ENCODE measurements at places on chromosomes 16 and 17. TPM values are rescaled to one million over a fixed set of nuclear protein-coding genes. Genes with fewer than 3 reads are reported as not detected.

DNA sequence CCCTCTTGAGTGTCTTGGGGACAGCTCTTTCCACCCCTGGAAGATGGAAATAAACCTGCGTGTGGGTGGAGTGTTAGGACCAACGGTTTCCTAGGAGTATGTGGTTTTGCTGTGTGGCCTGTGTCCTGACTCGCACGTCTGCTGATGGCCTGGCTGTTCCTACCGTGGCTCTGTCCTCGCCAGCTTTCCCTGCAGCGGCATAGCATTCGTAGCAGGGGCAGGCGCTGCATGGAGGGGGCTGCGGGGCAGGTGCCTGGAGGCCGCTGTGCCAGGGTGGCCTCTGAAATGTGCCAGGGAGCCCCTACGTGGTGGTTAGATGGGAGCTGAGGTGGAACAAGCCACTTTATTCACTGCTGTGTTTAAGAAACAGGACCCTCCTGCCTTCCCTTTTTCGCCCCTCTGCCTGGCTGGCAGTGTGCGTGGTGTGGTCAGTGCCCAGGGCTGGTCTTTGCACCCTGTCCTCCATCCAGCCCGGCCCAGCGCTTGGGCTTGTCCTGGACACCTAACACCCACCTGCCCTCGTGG, 10.6 kb downstream of the SLC16A3 start:
- DNase-seq = no peak

DNA sequence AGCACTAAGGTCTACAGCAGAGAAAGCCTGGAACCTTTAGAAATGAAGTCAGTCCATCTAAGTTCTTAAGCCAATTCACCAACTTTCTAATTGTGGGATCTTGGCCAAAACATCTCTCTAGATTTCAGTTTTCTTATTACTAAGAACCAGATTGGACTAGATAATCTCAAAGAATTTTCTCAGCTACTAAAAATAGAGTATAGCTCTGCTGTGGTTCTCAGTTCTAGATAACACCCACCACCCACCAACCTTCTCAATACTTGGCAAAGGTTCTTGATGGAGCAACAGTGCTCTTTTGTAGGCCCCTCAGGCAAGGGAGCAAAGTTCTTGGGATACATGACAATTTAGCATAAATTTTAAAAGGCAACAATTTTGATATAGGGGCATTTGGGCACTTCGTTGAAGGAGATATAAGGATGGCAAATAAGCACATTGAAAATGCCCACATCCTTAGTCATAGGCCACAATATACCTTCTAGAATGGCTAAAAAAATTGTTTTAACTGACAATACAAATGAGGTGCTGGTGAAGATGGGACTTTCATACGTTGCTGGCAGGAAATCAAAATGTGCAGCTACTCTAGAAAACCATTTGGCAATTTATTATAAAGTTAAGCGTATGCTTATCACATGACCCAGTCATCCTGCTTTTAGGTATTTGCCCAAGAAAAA, 74.4 kb upstream of the TMEM132E start:
- DNase-seq = no peak

- DNase-seq = peak; percentile 66
Measured at GRCh38 chr17:29807520-29808361, 122.3 kb downstream of the SSH2 start.

GRCh38 chr16:84672276-84673202, 24.2 kb downstream of the KLHL36 start:
- peak; percentile 70 for DNase-seq

- DNase-seq = no peak
Measured at GRCh38 chr16:25184771-25185170, 32.0 kb upstream of the AQP8 start.

GRCh38 chr17:18237461-18237860, 12.0 kb downstream of the LLGL1 start:
- no peak for DNase-seq

DNA sequence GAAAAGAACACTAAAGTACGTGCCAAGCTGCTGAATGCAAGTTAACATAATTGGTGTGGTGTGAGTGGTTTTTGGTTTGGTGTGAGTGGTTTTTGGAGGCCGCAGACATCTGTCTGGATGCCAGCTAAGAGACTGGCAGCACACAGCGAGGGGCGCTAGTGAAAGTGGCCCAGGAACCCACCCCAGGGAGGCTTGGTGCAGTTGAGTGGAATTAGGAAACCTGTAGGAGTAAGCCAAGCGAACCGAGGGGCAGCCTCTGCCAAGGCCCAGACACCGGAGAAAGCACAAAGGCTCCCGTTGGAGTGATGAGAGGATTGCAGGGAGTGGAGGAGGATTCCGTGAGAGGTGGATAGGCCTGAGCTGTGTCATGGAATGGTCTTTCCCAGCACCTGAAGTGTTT, 24.6 kb upstream of the SLC5A11 start:
- DNase-seq = no peak

GRCh38 chr17:43976963-43977837, 23.5 kb upstream of the PYY start:
- no peak for DNase-seq

DNA sequence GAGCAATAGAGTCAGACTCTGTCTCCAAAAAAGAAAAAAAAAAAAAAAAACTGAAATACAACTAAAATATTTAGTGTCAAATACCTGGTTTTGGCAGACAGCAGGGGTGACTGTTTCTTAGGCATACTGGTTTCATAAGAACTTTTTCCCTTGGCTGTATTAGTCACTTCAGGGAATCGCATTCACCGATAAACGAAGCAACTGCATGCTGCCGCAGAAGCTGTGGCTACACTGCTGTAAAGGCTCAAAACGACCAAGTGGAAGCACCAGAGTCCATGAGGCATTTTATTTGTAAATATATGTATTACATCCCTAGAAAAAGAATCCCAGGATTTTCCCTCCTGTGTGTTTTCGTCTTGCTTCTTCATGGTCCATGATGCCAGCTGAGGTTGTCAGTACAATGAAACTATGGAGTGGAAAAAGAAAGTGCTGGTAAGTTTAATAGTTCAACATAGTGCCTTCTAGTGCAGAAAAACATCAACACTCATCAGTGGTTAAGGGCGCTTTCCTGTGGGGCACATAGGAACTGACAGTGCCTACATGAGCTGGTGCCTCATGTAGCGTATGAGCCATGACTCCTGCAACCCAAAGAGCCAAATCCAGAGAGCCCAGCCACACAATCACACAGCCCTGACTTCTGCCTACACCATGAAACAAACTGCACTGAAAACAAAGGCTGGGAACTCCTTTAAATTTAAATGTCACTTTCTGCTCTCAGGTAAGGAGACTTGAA, 7.3 kb downstream of the RPS15A start:
- DNase-seq = no peak

- DNase-seq = no peak
Measured at GRCh38 chr16:7318686-7319085, 14.0 kb upstream of the RBFOX1 start.

- no peak for DNase-seq
Measured at GRCh38 chr17:7633093-7633492, 3.2 kb downstream of the SHBG start.

DNA sequence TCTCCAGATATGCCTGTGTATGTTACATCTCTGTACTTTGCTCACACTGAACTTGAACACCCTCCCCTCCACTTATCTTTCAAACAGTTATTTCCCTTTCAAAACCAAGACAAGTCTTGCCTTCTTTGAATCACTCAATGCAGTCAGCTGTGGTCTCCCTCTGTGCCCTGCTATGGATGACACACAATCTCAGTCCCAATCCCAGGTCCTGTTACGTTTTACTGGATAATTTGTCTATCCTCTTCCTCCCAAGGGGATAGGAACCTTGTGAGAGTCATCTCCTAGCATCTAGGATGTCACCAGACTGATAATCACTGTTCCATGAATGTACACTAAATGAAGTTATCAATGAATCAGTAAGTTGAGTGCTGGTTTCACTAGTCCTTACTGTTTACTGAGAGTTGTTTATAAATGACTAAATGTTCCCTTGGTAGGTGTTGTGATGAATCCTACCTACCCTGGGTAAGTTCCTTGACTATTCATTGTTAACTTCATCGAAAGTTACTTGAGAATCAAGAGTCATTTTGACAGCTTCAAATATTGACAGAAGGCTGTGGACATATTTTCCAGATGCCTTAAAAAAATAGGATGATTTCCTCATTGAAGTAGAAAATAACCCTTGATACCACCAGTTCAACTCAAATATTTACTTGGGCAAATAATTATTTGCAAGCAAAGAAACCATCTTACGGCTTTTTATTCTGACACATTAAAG, 244.9 kb downstream of the PRKCA start:
- DNase-seq = no peak

DNA sequence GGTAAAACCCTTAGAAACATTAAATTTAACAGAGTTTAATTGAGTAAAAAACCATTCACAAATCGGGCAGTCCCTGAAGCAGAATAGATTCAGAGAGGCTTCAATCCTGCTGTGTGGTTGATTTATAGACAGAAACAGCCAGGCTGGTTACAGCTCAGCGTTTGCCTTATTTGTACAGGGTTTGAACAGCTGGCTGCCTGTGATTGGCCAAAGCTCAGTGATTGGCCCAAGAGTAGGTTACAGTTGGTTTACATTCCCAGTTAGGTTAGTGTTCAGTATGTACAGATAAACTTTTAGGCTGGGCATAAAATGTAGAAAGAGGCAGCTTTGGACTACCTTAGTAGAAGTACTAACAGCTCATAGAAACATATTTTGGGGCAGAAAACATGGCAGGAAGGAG, 210.4 kb upstream of the ELAC2 start:
- no peak for DNase-seq

The CBLN1 gene
- total RNA-seq = not detected

The TP53TG3 gene
- not detected for total RNA-seq

The CHAD gene
- total RNA-seq = not detected

The LMF1 gene
- 50.0 TPM for total RNA-seq

The RILP gene
- total RNA-seq = 2.2 TPM

The ICAM2 gene
- total RNA-seq = 150 TPM

The DOC2A gene
- 0.80 TPM for total RNA-seq

The TBC1D3E gene
- total RNA-seq = 0.17 TPM

The SLFN14 gene
- total RNA-seq = not detected

The CD19 gene
- total RNA-seq = not detected

Data from CD4-positive, alpha-beta memory T cell (primary cell).